Endothelial cell of umbilical vein (primary cell): ENCODE measurements at places on chromosomes 11 and 22. TPM values are rescaled to one million over a fixed set of nuclear protein-coding genes. Genes with fewer than 3 reads are reported as not detected.
A peak's percentile ranks its signal among the peaks of the same experiment; 100 is the strongest.

- peaks cover 18% of the 10 kb centered on the region for H3K27me3 ChIP-seq
- no peaks in the 10 kb centered on the region for H3K36me3 ChIP-seq
- H3K4me3 ChIP-seq: peak overlapping the region; percentile 21
- peak overlapping the region; percentile 92 for H3K27ac ChIP-seq
Observed at GRCh38 chr11:35618497-35619115, 346 bp downstream of the FJX1 start.

OR5AK2 gene
- polyA plus RNA-seq: not detected in 2 replicates

DNA sequence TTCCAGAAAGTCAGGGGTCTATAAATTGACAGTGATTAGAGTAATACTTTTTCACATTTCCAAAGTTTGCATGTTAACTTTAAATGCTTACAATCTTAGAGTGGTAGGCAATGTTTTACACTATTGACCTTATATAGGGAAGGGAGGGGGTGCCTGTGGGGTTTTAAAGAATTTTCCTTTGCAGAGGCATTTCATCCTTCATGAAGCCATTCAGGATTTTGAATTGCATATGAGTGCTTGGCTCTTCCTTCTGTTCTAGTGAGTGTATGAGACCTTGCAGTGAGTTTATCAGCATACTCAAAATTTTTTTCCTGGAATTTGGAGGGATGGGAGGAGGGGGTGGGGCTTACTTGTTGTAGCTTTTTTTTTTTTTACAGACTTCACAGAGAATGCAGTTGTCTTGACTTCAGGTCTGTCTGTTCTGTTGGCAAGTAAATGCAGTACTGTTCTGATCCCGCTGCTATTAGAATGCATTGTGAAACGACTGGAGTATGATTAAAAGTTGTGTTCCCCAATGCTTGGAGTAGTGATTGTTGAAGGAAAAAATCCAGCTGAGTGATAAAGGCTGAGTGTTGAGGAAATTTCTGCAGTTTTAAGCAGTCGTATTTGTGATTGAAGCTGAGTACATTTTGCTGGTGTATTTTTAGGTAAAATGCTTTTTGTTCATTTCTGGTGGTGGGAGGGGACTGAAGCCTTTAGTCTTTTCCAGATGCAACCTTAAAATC is 5.3 kb downstream of the MALAT1 start:
- H3K36me3 ChIP-seq: peaks cover 27% of the 10 kb centered on the region
- peaks cover 24% of the 10 kb centered on the region for H3K4me1 ChIP-seq
- H3K27me3 ChIP-seq: no peaks in the 10 kb centered on the region
- peak overlapping the region; percentile 98 for H3K4me3 ChIP-seq

GRCh38 chr22:45512363-45512762 is 9.7 kb downstream of the FBLN1 start:
- H3K27me3 ChIP-seq: no peaks in the 10 kb centered on the region
- H3K27ac ChIP-seq: no peak overlapping the region
- H3K36me3 ChIP-seq: no peaks in the 10 kb centered on the region
- no peak for DNase-seq

DNA sequence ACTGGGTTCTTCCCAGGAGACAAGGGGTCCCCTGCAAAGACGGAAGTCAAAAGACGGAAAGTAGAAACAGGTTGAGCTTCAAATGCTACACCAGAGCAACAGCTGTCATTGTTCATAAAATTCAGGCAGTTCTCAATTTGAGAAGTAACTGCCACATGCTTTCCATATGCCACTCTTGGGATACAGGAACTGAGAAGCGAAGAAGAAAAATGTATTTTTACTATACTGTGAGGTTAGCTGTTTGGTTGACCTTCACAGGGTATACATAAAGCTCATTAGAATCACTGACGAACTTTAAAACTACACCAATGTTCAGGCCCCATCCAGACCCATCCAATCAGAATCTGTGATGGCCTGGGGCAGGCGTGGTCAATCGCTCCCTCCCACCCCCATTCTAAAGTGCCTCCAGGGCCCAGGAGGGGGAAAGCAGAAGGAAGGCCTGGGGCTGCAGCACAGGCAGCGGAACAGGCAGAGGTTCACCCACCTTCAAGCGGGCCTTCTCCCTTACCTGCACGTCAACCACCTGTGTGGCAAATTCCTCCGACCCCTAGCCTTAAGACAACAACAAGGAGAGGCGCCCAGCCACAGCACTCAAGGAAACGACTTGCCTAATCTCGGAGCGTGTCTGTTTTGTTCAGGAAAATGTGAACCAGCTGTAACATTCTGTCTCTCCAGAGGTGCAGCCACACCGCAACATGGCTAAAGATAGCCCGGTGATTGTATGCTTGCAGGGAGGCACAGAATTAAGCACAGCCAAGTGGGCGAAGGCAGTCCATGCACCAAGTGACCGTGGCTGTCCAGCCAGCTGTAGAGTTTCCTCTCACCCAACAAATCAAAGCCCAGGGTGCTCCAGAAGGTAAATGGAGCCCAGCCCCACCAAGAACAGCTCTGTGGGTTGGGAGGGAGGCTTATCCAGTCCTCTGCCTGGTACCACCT is 82.6 kb downstream of the MICAL3 start:
- H3K27me3 ChIP-seq: no peaks in the 10 kb centered on the region
- H3K4me3 ChIP-seq: no peak overlapping the region
- H3K4me1 ChIP-seq: no peaks in the 10 kb centered on the region
- DNase-seq: no peak
- no peaks in the 10 kb centered on the region for H3K36me3 ChIP-seq

DNA sequence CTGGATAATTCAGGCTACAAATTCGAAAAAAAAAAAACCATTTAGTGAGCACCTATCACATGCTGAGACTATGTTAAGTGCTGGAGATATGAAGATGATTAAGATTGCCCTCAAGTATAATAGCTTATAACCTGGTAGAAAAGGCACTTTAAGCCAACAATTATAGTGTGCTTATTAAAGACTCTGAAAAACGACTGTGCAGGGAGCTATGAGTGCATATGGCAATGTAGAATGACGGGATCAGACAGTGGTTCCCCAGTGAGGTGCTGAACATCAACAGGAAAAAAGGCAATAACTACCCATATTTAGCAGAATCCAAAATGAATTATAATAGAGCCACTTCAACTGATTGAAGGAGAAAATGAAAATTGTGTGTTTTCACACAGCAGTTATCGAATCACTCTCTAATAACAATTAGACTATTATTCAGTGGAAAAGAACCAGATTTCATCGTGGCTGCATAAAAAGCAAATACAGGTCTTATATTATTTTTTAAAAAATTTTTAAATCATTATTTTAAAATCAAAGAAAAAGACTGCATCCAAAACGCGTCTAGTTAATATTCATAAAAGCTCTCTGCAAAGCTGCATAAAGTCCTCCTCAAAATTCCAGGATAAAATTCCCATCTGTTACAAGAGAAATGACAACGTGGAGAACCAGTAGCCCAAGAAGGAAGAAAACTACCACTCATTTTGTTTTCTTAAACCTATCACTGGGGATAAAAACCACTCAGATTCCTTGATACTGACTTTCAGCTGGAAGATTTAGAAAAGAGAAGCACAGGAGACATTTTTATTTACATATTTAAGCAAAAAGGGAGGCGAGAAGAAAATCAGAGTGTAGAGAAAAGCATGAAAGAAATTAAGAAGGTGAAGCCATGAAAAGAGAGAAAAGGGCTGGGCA is 1.1 kb downstream of the MTMR2 start:
- peak overlapping the region; percentile 75 for H3K27ac ChIP-seq
- H3K36me3 ChIP-seq: no peaks in the 10 kb centered on the region
- peak; percentile 48 for DNase-seq
- H3K4me1 ChIP-seq: peaks cover 41% of the 10 kb centered on the region
- H3K4me3 ChIP-seq: peak overlapping the region; percentile 98
- H3K27me3 ChIP-seq: no peaks in the 10 kb centered on the region

OR6A2 gene
- 0.06 and 0.21 TPM in 2 replicates for polyA plus RNA-seq
